ENCODE measurements at places on chromosomes 1 and 21.

GRCh38 chr1:212470059-212470458 is 37.3 kb downstream of the NENF start:
- DNase-seq, result no peak

- DNase-seq, result no peak
These were observed 255.1 kb upstream of the CXADR start for GRCh38 chr21:17257784-17258183.

- peak; percentile 29 for DNase-seq
These were observed 771 bp downstream of the PACC1 start for GRCh38 chr1:212413902-212414327.

DNA sequence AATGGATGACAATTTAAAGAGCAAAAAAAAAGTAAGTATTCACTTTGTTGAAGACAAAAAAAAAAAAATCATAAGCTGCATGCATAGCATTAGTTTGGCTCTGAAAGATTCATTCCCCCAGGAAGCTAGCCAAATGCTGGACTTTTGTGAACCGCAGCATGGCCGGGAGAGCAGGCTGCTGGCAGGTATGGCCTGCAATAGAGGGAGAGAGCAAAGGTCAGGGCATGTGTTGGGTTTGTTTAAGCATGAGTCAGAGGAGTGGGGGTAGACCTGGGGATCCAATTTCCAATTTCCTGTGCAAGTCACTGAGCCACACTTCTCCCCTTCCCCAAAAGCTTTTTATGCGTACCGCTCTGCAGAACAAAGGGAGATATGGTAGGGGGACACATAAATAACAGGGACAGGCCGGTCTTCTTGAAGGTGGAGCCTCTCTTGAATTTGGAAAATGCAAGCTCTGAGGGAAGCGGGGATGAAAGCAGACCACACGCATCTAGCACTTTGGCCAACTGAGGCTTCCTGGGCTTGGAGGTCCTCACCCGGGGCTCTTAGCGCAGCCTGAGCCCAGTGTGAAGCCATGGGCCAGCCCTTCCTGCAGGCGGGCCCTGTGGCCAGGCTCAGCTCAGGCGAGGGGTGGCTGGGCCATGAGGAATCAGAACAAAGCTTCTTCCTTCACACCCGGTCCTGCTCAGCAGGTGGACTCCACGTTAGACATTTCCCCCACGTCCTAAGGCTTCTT is 171.1 kb downstream of the TOMM20 start:
- DNase-seq, result no peak

DNA sequence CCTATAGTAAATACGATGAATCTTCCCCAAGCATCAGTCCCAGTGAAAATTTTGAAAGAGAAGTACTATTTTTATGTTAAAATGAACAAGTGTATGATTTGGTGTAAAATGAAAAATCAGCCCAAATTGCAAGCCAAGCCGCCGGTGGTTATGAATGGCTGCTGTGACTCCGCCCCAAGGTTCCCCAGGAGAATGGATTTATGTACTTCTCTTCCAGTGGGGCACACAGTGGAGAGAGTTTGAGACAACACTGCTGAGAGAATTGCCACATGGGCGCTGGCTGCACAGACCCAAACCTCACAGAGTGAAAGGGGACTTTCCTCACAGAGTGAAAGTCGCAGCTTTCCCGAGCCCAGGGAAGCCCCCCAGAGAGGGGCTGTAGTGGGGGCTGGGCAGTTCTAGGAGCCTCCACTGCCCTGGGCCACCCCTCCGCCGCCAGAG is 24.0 kb downstream of the CDK18 start:
- DNase-seq, result no peak

GRCh38 chr1:53046930-53047329 is 15.1 kb upstream of the PODN start:
- no peak for DNase-seq

- DNase-seq, result no peak
These were observed 770.1 kb upstream of the CXADR start for GRCh38 chr21:16742741-16743140.

- no peak for DNase-seq
These were observed 300.6 kb downstream of the TM2D1 start for GRCh38 chr1:61424382-61424781.

GRCh38 chr1:85360730-85361493 is 84.5 kb upstream of the BCL10 start:
- no peak for DNase-seq

GRCh38 chr1:225998560-225999226 is 450 bp downstream of the SDE2 start:
- DNase-seq, result peak; percentile 46

DNA sequence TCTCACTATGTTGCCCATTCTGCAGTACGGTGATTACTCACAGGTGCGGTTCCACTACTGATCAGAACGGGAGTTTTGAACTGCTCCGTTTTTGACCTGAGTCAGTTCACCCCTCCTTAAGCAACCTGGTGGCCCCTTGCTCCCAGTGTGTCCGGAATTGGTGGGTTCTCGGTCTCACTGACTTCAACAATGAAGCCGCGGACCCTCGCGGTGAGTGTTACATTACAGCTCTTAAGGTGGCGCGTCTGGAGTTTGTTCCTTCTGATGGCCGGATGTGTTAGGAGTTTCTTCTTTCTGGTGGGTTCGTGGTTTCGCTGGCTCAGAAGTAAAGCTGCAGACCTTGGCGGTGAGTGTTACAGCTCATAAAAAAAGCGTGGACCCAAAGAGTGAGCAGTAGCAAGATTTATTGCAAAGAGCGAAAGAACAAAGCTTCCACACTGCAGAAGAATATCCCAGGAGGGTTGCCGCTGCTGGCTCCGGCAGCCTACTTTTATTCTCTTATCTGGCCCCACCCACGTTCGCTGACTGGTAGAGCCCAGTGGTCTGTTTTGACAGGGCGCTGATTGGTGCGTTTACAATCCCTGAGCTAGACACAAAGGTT is 17.6 kb upstream of the PARP1 start:
- DNase-seq, result no peak

DNA sequence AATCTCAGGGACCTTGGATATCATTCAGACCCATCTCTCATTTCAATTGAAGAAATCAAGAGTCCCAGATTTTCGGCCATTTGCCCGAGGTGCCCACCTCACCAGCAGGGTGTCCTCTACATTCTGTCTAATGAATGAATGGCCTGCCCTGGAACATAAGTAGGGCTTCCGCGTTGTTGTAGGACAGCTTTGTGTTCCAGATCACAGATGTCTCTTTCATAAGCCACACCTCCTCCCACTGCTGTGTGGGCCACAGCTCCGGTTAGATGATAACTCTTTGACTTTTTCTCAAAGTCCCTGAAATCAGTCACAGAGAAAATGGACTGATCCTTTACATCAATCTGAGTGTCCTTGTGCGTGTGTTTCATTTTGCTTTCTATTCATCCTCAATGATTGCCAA is 144.4 kb downstream of the RGS7 start:
- DNase-seq, result no peak

DNA sequence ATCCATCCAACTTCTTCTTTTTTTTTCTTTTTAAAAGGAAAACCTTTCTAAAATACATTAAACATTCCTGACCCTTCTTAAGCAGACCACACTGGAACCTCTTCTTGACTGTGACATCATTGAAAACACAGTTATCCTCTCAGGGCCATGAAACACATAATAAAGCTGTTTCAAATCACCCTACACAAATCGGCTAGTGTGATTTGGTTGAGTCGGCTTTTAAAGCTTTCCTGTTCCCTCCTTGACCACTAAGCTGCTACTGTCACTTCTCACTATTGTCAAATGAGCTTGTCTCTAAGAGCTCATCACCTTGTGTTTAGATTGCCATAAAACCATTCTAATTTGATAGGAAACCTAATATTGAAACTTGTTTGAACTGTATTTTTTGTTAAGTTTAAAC is 5.9 kb downstream of the USP24 start:
- DNase-seq, result no peak

- no peak for DNase-seq
These were observed 1.1 kb upstream of the TMEM52 start for GRCh38 chr1:1920057-1920607.

GRCh38 chr1:210800301-210800700 is 333.6 kb downstream of the KCNH1 start:
- no peak for DNase-seq

DNA sequence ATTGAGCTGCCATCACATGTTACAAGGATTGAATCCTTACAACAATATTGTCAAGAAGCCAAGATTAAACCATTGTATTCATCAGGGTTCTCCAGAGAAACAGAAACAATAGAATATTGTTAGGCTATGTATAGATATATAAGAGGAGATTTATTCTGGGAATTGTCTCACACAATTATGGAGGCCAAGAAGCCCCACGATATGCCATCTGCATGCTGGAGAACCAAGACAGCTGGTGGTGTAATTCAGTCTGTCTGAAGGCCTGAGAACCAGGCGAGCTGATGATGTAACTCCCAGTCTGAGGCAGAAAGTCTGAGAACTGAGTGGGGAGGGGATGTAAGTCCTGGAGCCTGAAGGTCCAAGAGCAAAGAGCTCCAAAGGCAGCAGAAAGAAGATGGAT is 14.5 kb upstream of the TTF2 start:
- DNase-seq, result peak; percentile 33

- DNase-seq, result no peak
These were observed 4.6 kb upstream of the TRPM2 start for GRCh38 chr21:44348861-44349260.

DNA sequence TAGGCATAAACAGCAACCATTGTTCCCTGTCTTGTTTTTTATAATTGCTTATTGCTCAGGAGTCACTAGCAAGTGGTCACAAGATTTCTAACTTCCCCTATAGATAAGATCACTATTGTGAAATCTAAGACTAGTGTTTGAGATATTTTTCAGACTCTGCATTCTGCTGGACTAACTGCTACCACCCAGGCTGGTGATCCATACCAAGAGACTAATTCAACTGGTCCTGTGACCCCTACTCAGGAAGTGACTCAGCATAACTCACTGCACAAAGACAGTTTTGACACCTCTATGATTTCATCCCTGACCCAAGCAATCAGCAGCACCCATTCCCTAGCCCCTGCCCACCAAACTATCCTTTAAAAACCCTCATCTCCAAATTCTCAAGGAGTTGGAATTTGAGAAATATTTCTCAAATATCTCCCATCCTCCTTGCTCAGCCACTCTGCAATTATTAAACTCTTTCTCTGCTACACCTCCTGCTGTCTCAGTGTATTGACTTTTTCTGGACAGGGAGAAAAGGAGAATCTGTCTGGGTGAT is 52.7 kb downstream of the TRIM33 start:
- DNase-seq, result peak; percentile 93

GRCh38 chr1:94597701-94598100 is 56.1 kb upstream of the F3 start:
- DNase-seq, result peak; percentile 59

- DNase-seq, result no peak
These were observed 23.6 kb upstream of the CTH start for GRCh38 chr1:70387507-70387906.

DNA sequence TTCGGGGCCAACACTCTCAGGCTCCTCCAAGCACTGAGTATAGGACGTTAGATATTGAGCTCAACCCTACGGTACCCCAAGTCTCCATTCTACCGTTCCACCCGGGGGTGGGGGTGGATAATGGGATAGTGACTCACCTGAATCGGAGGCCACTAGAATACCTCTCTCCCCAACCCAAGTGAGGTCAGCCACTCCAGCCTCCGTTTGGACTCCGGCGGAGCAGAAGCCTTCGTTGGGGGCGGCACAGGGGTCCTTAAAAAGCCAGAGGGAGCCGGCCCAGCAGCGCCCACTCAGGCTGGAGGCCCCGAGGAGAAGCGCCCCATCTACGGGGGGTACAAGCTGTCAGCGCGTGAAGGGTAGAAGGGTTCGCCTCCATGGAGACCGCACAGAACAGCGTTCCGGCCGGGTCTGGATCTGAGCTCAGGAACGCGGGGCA is 556 bp downstream of the WDR77 start:
- no peak for DNase-seq

DNA sequence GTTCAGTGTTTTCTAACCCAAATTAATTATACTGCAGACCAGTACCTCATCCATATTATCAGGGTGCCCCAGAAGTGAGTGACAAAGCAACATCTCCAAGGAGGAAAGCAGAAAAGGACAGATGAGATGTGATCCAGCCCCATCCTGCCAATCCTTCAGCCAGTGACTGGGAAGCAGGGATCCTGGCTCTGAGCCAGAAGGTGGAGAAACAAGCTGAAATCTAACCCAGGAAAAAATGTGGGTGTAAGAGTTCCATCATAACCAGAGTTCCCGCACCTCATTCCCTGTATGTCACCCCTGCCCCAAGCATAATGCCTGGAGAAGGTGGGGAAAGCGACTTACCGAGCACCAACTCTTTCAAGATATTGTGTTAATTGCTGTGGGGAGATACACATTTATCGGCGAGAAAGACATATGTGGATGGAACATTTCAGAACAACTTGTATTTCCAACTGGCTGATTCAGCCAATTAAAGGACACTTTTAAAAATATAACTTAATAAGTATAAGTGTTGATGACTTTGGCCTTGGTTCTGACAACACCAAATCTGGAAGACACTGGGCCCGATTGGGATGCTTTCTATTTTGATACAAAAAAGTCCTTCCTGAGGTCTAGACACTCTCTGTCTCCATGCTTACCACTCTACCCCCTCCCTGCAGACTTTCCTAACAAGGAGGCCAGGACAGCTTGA is 14.9 kb downstream of the PLEKHA6 start:
- no peak for DNase-seq

- no peak for DNase-seq
These were observed 2.5 kb downstream of the C1orf167 start for GRCh38 chr1:11764519-11764918.

DNA sequence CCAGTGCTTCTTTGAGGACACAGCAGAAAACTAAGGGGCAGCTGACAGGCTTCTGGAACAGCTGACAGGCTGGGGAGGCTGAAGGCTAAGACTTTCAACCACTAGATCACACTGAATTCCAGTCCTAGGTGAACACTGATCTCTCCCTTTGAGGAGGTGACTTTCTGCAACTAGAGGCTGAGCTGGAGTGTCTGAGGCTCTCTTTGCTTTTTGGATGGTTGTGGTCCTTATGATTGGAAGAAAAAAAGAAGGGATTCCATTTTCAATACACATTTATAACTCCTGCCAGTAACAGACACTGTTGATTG is 1.4 kb downstream of the IL6R start:
- DNase-seq, result no peak

GRCh38 chr1:227234998-227235405 is 83.3 kb downstream of the CDC42BPA start:
- DNase-seq, result peak; percentile 32

- DNase-seq, result no peak
These were observed 1054.4 kb downstream of the AMY1C start for GRCh38 chr1:104804147-104804546.

- DNase-seq, result no peak
These were observed 15.4 kb downstream of the RBM34 start for GRCh38 chr1:235145639-235146038.

DNA sequence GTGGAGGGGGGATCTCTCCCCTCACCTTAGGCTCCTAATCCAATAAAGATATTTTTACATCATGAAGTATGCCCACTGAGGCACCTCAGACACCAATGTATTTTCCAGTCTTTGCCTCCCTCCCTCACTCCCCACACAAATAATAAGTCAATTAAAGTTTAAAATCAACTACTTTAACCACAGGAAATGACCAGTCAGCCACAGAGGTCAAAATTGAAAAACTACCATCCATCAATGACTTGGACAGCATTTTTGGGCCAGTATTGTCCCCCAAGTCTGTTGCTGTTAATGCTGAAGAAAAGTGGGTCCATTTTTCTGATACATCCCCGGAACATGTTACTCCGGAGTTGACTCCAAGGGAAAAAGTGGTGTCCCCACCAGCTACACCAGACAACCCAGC is 70.6 kb upstream of the DYNLT5 start:
- no peak for DNase-seq

GRCh38 chr1:71717186-71717585 is 565.2 kb downstream of the NEGR1 start:
- no peak for DNase-seq

GRCh38 chr1:175168782-175169181 is 23.8 kb downstream of the KIAA0040 start:
- DNase-seq, result no peak
